ENCODE measurements at places on chromosomes 16 and 17.

GRCh38 chr17:60598001-60598736 lies 1.8 kb upstream of the PPM1D start:
- no peak for DNase-seq

GRCh38 chr17:64092952-64093451 lies 36.9 kb downstream of the ERN1 start:
- DNase-seq = no peak

GRCh38 chr17:42132941-42133340 lies 10.3 kb downstream of the HSPB9 start:
- peak; percentile 63 for DNase-seq

DNA sequence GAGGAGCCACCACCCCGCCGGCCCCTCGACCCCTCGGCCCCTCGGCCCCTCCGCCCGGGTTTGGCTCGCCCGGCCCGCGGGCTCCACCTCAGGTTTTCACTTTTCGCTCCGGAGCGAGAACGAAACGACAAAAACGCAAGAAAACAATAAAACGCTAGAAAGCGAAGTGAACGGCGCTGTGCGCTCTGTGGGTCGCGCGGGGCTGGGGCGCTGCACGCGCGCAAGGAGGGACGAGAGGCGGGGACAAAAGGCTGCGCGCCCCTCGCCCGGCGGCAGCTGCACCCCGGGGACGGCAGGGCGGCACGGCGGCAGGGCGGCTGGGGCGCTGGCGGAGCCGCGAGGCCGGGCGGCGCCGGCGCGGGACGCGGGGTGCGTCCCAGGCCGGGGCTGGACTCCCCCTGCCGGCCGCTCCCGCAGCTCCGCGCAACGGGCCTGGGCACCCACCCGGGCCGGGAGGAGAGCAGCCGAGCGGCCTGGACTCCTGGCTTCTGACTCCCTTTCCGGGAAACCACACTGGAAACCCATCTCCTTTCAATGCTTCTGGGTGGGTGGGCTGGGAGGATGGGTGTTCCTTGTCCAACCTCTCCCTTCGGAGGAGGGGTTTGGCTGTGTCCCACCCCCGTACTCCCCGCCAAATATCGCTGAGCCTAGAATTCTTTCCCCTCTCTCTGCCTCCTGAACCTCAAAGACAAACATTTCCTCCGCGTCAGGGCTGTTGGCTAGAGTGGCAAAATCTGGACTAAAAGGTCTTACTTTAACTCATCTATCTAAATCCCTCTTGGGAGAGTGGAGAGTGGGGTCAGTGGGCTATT lies 9.9 kb downstream of the TBX2 start:
- DNase-seq = peak; percentile 92

- no peak for DNase-seq
These were observed at the start of gene MEFV for GRCh38 chr16:3256146-3256865. Gene MEFV, minus strand, starts transcription at chr16:3256633. Its CDS starts 46 bp downstream, at chr16:3256587.

DNA sequence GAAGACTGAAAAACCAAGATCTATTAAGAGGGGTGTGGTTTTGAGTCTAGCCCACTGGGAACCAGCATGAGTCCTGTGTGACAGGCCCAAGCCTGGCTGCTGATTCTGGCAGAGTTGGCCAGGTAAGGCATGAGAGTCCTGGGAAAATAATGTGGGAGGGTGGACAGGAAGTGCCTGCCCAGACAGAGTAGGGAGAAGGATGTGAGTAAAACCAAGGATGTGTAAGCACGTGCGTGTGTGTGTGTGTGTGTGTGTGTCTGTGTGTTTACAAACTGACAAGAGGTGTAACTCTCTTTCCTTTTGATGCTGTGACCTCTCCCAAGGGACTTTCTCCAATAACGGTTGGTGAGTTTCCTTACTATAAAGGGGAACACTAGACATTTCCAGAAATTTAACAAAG lies 15.6 kb upstream of the TEX2 start:
- peak; percentile 34 for DNase-seq

GRCh38 chr17:44363613-44364159 lies at the start of gene FAM171A2:
Gene FAM171A2, minus strand, starts transcription at chr17:44363853. Its CDS starts 139 bp downstream, at chr17:44363714.
- peak; percentile 83 for DNase-seq

DNA sequence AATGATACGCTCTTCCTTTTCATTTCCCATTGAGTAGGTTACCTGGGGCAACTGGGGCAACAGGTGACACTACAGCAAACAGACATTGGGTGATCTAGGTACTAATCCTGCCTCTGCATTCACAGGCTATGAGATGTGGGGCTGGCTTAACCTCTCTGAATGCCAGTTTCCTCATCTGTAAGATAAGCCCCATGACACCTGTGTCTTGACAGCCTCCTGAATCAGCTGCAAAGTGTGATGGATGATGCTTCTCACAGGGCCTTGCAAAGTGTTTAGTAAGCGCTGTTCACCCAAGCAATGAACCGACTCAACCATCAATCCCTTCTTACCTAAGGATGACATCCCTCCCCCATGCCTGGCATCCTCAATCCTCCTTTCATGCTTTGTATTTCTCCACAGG lies 322.8 kb downstream of the XYLT1 start:
- DNase-seq = no peak

DNA sequence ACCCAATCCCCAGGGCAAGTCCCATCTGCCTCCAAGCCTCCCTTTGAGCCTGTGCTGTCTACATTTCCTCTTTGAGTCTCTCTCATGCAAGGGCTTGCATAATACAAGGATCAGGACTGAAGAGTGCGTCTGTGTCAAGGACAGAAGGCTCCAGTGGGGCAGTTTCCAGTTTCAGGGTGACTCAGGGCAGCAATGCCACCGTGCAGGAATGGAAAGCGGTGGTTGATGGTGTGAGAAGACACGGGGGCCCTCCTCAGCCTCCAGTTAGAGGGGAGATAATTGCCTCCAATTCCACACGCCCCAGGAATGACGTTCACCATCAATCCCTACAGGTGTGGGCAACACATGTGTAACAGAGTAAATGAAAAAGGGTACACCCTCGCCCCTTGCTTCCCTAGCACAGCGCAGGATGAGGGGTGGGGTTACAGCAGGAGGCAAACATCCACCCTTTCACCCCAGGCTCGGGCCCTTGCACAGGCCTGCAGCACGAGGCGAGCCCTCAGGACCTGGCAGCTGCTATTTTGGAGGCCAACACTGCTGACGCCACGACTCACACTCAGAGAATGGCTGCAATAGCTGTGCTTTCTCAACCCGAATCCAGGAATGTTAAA lies 24.8 kb upstream of the SLC25A19 start:
- no peak for DNase-seq

DNA sequence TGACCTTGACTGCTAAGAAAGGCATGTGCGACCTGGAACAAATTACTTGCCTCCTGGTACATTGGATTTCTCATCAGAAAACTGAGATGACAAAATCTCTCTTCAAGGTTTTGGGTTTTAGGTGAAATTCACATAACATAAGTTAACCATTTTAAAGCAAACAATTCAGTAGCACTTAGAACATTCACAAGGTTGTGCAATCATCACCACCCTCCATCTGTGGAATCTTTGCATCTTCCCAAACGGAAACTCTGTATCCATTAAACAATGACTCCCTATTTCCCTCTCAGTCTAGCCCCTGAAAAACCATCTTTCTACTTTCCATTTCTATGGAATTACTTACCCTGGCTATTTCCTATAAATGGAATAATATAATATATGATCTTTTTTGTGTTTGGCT lies 42.2 kb upstream of the BRD7 start:
- no peak for DNase-seq
